ENCODE measurements at places on chromosomes 4 and X.

GRCh38 chrX:16997313-16997712 is 50.9 kb downstream of the REPS2 start:
- DNase-seq, result no peak

DNA sequence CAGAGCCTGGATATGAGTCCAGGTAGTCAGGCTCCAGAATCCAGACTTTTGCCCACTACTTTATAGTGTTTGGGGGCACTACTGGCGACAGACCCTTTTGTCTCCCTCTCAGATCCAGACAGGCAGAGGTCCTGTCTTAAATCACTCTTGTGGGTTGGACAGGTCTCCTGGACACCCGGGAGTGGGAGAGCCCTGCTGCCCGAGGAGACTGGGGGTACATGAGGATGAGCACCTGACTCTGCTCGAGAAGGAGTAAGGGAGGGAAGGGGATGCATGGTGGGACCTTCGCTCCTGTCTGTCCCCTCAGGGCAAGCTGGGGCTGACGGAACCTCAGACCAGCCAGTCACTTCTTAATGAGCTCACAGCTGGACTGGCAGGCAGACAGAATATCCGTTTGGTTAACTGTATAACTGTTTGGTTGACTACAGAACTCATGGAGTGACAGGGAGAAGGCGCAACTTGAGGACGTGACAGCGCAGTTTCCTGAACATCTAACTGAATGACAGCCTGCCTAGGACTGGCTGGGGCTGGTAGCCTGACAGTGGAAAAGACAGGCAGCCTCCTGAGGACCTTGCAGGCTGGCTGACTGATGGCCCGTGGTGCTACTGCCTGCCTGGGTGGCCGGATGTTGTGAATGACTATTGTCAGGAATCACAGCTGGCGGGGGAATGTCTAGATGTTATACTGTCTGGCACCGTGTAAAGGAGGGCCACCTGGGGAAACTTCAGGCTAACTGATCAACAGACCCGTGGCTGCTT is 1.6 kb upstream of the SUV39H1 start:
- no peak for DNase-seq

DNA sequence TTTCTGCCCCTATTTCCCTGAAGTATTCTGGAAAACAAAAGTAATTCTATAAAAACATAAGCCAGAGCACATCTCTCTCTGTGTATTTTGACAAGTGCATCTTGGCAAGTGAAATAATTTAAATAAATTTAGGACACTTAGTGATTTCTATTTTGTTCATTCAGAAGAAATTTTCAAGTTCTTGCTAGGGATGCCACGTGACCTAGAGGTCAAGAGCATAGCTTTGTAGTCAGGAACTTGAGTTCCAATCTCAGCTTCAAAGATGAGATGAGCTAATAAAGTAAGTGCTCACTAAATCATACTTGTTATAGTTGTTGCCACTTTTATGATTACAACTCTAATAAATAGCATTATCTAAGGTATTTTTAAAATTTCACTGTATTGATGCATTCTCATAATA is 13.8 kb downstream of the KDR start:
- DNase-seq, result no peak

DNA sequence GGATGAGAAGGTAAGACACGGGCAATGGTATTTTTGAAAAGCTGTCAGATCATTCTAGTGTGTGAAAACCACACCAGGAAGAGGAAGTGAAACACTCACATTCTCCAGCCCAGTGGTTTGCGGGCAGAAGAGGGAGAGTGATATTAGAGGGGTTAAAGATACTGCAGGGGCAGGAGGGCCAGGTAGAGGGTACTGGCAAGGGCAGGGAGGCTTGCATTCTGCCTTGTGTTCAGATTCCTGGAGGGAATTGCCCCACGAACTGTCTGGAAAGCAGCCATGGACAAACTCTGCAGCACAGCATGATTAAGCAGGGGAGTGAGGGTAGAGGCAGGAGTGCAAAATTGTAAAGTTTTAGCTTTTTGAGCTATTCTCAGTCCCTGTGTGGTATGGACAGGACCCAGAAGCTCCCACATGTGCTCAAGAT is 30.9 kb downstream of the NIPAL1 start:
- no peak for DNase-seq

DNA sequence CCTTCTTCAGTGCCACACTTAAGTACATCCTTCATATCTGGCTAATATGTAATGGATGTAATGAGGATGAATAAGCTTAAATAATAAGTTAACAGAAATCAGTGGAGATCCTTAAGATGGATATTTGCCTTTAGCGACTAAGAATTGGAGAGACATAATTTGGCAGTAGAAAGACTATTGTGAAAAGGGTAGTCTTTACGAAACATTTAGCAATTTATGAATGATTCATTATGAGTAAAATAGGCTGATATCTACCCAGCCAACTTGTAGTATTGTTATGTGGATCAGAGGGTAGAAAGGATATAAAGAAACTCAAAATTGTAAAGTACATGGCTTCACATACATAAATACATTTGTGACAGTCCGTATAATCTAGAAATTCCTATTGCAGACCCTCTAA is 2371.8 kb downstream of the PCDH7 start:
- no peak for DNase-seq

DNA sequence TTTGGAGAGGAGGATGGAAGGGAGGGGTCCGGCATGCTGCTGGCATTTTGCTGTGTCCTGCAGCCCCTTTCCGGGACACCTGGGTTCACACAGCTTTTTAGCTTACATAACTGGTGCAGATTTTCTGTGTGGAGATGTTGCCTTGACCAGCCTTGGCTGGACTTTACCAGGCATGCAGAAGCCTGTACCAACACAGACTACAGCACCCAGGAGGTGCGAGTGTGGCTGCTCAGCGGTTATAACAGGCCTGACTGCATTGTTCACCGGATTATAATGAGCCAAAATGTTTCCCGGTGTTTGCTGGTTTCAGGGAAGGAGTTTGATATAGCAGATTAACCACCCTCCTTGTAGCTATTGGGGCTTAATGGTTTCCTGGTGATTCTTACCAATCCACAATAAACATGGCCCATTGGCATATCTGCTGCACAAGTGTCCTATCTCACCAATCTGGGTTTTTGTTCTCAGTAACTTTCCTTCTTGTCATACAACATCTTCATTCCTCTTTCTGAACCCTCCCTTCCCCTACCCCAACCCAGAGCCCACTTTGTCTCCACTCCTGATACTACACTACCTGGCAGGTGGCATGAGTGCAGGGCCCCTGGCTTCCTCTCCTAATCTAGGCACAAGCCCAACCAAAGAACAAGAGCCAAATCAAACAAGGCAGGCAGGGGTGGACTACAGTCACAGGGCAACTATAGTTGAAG is 3.9 kb downstream of the RPL10 start:
- peak; percentile 72 for DNase-seq

All from NCI-H1092 (cell line).